ENCODE measurements at places on chromosomes 4 and X. TPM values are rescaled to one million over a fixed set of nuclear protein-coding genes. Genes with fewer than 3 reads are reported as not detected.

- DNase-seq, result no peak
- no peaks in the 10 kb centered on the region for H3K36me3 ChIP-seq
- H3K4me3 ChIP-seq, result no peak overlapping the region
- H3K4me1 ChIP-seq, result no peaks in the 10 kb centered on the region
- H3K27me3 ChIP-seq, result no peaks in the 10 kb centered on the region
Observed at GRCh38 chr4:111074523-111075114, 451.7 kb upstream of the PITX2 start.

- H3K27me3 ChIP-seq, result no peaks in the 10 kb centered on the region
- H3K36me3 ChIP-seq, result no peaks in the 10 kb centered on the region
- no peak overlapping the region for H3K27ac ChIP-seq
- no peaks in the 10 kb centered on the region for H3K4me1 ChIP-seq
- no peak for DNase-seq
Observed at GRCh38 chr4:105965183-105965800, 70.0 kb downstream of the NPNT start.

DNA sequence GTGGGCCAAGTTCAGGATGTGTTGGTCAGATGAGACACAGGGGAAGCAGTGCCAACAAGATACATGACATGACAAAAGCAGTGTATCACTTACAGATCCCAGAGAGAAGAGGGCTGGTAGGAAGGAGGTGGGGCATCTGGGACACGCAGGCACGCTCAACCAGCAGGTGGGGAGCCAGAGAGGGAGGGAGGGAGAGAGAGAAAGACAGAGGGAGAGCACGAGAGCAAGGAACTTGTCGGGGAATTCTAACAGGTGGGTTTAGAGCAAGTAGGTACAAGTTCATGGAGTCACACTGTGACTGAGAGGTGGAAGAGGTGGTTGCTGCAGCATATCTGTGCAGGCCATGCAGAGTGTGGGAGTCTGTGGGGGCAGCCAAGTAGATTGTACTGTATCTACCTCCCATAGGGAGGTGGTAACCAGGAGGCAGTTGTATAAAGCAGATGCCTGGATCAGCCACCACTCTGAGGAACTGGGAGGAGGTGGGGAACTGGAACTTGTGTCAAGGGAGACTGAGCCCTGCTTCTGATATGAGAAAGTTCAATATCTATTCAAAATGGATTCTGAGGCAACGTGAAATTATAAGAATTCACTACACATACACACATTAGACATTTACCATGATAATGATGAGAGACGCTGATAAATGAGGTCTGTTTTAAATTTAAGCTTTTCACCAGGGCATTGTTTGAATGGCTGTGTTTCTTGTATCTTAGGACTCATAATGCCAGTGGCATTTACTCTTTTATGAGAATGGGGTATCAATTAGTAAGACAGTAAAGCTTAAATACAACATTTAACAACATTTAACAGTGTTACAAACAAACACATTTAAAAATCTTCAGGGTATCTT lies 43.7 kb downstream of the BBS12 start:
- H3K4me3 ChIP-seq, result no peak overlapping the region
- no peak for DNase-seq

GRCh38 chr4:47442980-47443379 lies 20.5 kb downstream of the COMMD8 start:
- no peaks in the 10 kb centered on the region for H3K4me1 ChIP-seq
- no peak for DNase-seq
- no peaks in the 10 kb centered on the region for H3K27me3 ChIP-seq
- H3K27ac ChIP-seq, result no peak overlapping the region
- H3K4me3 ChIP-seq, result no peak overlapping the region

GRCh38 chr4:152983774-152984411 lies 47.8 kb downstream of the FHDC1 start:
- no peaks in the 10 kb centered on the region for H3K4me1 ChIP-seq
- H3K4me3 ChIP-seq, result no peak overlapping the region
- no peak overlapping the region for H3K27ac ChIP-seq
- H3K27me3 ChIP-seq, result no peaks in the 10 kb centered on the region
- no peaks in the 10 kb centered on the region for H3K36me3 ChIP-seq
- no peak for DNase-seq

GRCh38 chr4:85154591-85154990 lies 188.1 kb upstream of the WDFY3 start:
- no peak for DNase-seq
- H3K4me1 ChIP-seq, result no peaks in the 10 kb centered on the region
- no peaks in the 10 kb centered on the region for H3K27me3 ChIP-seq
- H3K27ac ChIP-seq, result no peak overlapping the region
- H3K36me3 ChIP-seq, result no peaks in the 10 kb centered on the region

DNA sequence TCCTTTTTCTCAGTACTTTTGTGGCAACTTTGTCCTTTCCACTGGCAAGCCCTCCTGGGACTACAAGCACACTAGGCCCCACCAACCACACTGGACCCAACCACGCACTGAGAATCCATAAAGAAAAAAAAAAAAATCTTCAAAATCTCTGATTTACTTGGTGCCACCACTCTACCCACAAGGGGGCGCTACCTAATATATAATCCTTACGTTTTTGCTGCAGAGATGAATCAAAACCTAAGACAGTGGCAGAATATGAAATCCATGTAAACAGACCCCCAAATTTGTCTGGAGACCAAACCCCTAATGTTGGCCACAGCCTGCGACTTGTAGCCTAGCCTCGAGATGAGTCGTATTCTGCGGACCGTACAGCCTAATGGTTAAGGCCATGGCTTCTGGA lies 63.5 kb upstream of the ARHGAP36 start:
- no peaks in the 10 kb centered on the region for H3K36me3 ChIP-seq
- H3K27ac ChIP-seq, result no peak overlapping the region
- no peaks in the 10 kb centered on the region for H3K27me3 ChIP-seq
- H3K4me1 ChIP-seq, result no peaks in the 10 kb centered on the region

- DNase-seq, result no peak
- no peaks in the 10 kb centered on the region for H3K36me3 ChIP-seq
- no peak overlapping the region for H3K27ac ChIP-seq
- no peak overlapping the region for H3K4me3 ChIP-seq
- H3K27me3 ChIP-seq, result no peaks in the 10 kb centered on the region
- peaks cover 10% of the 10 kb centered on the region for H3K4me1 ChIP-seq
Observed at GRCh38 chr4:140112576-140112975, 41.4 kb downstream of the MAML3 start.

The GTPBP6 gene
- total RNA-seq, result 78.5 TPM

DNA sequence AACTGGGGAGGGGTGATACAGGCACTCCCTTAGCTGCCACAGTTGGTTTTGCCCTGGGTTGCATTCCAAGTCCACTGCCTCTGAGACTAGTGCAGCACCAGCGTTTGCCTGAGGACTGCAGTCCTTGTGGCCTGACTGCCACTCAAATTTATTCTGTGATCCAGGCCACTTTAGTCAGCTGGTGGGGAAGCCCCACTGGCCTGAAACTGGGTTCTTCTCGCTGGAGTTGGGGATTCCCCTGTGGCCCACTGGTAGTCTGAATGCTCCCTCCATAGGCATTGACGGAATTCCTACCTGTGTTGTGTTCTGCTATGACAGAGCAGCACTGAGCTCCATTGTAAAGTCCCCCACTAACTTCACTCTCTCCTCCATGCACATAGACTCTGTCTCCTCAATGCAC lies 63.8 kb downstream of the PTPN13 start:
- H3K4me1 ChIP-seq, result no peaks in the 10 kb centered on the region
- no peaks in the 10 kb centered on the region for H3K27me3 ChIP-seq
- DNase-seq, result no peak
- H3K4me3 ChIP-seq, result no peak overlapping the region

The TLR8 gene
- total RNA-seq, result not detected

- H3K36me3 ChIP-seq, result no peaks in the 10 kb centered on the region
- no peaks in the 10 kb centered on the region for H3K27me3 ChIP-seq
- DNase-seq, result no peak
- H3K4me1 ChIP-seq, result no peaks in the 10 kb centered on the region
- no peak overlapping the region for H3K27ac ChIP-seq
Observed at GRCh38 chr4:27278615-27279375, 418.2 kb downstream of the STIM2 start.

DNA sequence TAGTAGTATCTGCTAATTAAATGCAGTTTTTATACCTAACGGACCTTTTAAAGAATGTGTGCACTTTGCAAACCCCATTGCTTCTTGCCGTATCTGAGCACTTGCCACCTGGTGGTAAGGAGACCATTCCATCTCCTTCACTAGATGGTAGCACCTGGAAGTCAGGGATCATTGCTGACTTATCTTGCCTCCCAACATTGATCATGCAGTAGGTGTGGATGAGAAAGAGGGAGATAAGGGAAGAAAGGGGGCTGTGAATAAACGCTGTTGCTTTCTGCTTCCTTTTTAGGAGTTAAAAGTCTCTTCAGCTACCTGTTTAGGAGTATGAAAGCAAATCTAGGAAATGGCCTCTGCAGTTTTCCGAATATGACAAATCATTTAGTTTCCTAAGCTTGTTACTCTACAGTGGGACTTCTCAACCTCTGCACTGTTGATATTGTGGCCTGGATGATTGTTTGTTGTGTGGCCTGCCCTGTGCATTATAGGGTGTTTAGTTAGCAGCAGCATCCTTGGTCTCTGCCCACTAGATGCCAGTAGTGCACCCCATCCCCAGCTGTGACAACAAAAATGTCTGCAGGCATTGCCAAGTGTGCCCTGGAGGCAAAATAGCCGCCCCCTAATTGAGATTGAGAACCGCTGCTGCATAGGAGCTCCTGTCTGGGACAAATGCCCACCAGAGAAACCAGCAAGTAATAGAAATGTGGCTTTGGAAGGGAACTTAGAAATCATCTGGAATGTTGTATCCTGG lies 38.8 kb downstream of the GAB1 start:
- H3K27ac ChIP-seq, result no peak overlapping the region
- DNase-seq, result no peak
- H3K4me1 ChIP-seq, result no peaks in the 10 kb centered on the region

DNA sequence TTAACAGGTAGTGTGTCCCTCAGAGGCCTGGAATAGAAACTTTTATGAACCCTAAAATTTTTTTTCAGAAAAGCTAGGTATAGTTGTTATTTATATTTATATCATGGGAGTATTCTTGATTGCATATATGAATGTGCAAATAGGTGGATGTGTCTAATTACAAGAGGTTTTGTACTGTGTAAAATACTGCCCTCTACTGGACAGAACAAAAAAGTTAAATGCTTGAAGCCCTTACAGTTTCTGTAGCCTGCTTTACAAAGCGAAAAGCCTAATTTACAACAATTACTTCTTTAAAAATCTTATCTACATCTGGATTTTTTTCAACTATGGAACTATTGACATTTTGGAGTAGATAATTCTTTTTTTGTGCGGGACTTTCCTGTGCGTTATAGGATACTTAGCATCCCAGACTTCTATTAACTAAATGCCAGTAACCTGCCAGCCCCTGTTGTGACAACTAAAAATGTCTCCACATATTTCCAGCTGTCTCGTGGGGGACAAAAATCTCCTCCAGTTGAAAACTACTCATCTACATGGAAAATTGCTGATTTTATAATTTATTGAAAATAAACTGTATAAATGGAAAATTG lies 35.1 kb downstream of the ENPEP start:
- DNase-seq, result no peak
- H3K36me3 ChIP-seq, result no peaks in the 10 kb centered on the region
- H3K4me3 ChIP-seq, result no peak overlapping the region
- H3K4me1 ChIP-seq, result peaks cover 10% of the 10 kb centered on the region
- H3K27me3 ChIP-seq, result no peaks in the 10 kb centered on the region

The ALAS2 gene
- total RNA-seq, result not detected

The PPM1K gene
- 44.3 TPM for total RNA-seq

The P2RY8 gene
- 47.1 TPM for total RNA-seq

The UGT8 gene
- total RNA-seq, result 0.46 TPM

DNA sequence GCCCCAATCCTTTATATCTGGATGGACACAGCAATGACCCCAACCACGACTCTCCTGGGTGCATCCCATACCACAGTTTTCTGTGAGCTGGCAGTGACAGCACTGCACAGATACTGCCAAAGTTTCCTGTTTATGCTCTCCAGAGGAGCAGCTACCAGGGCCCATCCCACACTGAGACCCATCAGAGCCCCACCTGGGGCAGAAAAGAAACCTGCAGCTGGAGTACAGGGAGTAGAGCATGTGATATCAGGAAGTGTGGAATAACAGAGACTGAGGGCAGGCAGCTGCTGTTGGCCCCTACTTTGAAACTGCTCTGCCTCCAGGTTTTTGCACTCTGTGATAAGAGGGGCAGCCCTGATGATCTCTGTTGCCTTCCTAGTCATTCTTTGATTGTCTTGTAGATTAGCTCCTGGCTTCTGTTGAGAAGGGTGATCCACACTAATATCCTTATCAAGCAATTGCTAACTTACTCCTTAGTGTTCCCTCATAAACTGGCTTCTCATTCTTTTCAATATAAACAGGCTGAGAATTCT lies 526.3 kb upstream of the TECRL start:
- H3K27me3 ChIP-seq, result no peaks in the 10 kb centered on the region
- H3K4me3 ChIP-seq, result no peak overlapping the region
- no peaks in the 10 kb centered on the region for H3K4me1 ChIP-seq
- no peaks in the 10 kb centered on the region for H3K36me3 ChIP-seq
- no peak for DNase-seq

DNA sequence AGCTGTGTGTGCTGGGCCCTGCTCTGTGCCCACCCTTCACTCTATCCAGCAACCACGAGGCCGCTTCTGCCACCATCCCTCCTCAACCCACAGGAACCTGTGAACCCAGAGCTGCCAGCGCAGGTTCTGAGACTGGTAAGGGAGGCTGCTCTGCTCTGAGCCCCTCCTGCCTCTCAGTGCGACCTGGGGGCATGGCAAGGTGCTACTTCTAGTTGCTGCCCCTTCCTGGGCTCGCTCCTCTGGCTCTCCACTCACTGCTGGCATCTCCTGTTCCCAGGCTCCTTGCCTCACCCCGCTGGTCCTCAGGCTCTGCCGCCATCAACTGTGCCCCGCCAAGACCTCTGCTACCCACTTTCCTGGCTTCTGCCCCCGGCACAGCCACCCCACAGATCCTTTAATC lies 39.3 kb downstream of the RNF212 start:
- H3K27me3 ChIP-seq, result no peaks in the 10 kb centered on the region
- no peaks in the 10 kb centered on the region for H3K4me1 ChIP-seq
- H3K36me3 ChIP-seq, result no peaks in the 10 kb centered on the region
- H3K27ac ChIP-seq, result no peak overlapping the region
- no peak for DNase-seq

GRCh38 chrX:41449131-41449530 lies 2.0 kb downstream of the NYX start:
- H3K4me1 ChIP-seq, result no peaks in the 10 kb centered on the region
- no peaks in the 10 kb centered on the region for H3K36me3 ChIP-seq
- H3K27ac ChIP-seq, result no peak overlapping the region
- no peak overlapping the region for H3K4me3 ChIP-seq
- H3K27me3 ChIP-seq, result no peaks in the 10 kb centered on the region

DNA sequence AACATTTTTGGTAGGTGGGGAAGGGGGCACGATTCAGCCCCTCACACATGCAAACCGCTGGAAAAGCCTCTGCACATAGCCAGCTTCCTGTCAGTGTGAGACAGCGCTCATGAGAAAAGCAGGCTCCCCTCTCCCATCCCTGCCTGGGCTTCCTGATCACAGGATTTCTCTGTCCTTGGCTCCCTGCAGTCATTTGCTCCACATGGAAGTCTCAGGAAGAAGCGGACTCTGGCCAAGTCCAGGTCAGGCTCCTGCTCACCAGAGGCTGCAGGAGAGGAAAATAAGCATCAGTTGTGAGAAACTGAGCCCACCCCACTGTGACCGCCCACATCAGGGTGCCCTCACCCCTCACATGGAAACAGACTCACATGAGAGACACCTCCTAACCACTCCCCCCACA lies 664.3 kb upstream of the TENM3 start:
- no peak overlapping the region for H3K27ac ChIP-seq
- no peak overlapping the region for H3K4me3 ChIP-seq
- no peaks in the 10 kb centered on the region for H3K27me3 ChIP-seq
- H3K4me1 ChIP-seq, result no peaks in the 10 kb centered on the region
- DNase-seq, result no peak

- H3K4me1 ChIP-seq, result peaks cover 3% of the 10 kb centered on the region
- H3K27ac ChIP-seq, result no peak overlapping the region
- no peak for DNase-seq
- peaks cover 16% of the 10 kb centered on the region for H3K36me3 ChIP-seq
- H3K4me3 ChIP-seq, result no peak overlapping the region
- H3K27me3 ChIP-seq, result no peaks in the 10 kb centered on the region
Observed at GRCh38 chr4:6857009-6857882, 52.4 kb upstream of the TBC1D14 start.

The DCX gene
- not detected for total RNA-seq
